ENCODE measurements at places on chromosomes 6 and 20.

DNA sequence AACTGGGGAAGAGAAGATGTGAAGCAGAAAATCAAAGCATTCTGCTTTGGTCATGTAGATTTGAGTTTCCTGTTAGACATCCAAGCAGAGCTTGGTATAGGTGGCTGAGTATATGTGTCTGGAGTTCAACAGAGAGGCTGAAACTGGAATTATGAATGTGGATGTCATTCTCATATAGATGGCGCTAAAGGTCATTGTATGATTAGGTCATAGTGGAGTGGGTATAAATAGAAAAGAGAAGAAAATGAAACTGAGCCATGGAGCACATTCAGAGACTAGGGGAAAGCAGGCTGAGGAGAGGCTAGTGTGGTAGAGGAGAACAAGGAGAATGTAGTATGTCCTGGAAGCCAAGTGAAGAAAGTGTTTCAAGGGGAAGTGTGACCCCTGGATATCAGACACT is 295.6 kb upstream of the PLN start:
- ATAC-seq = no peak

- no peak for ATAC-seq
These were observed 6.4 kb downstream of the RMND1 start for GRCh38 chr6:151445482-151445881.

- no peak for ATAC-seq
These were observed 325.0 kb downstream of the CDH4 start for GRCh38 chr20:61577065-61577464.

DNA sequence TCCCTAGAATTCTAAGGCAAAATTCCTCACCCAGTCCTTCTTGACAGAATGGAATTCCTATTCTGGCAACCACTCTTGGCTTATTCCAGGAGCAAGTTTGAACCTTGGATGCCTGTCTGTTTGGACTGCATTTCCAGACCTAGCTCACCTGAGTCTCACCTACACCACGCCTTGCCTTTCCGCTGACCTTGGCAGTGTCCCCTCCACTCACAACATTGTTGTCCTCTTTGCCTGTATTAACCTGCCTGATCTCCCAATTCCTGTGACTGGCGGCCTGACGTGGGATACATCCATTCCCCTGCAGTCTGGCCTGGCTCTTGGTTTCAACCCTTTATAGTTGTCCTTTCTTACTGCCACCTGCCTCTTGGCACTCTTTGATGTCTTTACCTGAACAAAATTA is 281.4 kb upstream of the SOX4 start:
- no peak for ATAC-seq

- ATAC-seq = no peak
These were observed 654.4 kb downstream of the EYS start for GRCh38 chr6:65052626-65053025.

DNA sequence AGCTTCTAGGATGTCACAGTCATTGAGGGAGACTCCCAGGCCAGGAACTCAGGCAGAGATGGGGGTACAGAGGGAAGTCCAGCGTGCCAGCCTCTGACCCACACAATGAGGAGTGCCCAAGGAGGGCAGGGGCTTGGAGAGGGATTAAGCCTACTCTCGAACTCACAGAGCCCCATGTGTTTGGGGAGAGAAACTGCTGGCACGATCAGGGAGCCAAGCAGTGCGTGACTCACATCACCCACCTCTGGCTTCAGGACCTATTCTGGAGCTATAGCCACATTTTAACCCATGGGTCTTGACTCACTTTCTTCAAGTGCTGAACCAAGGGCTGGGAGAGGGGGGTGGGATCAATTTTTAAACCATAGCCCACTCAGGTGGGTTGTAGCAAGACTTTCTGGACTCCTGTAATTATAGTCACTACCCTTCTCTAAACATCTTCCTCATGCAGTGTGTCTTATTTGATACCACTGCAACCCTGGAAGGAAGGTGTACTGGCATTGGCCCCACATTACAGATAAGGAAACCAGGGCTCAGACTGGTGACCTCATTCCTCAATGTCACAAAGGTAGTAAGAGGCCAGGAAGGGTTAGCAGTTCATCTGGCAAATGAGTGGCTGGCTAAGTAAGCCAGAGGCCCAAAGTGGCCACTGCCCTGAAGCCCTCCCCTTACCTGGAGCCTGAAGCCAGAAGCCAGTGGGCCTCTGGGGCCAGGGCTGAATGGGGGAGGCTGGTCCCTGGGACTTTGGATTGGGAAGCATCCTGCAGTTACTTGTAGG is 12.0 kb downstream of the FOXP4 start:
- no peak for ATAC-seq

GRCh38 chr6:10968776-10969175 is 75.3 kb downstream of the ELOVL2 start:
- no peak for ATAC-seq

GRCh38 chr20:1535420-1536175 is 21.9 kb downstream of the SIRPD start:
- ATAC-seq = no peak

DNA sequence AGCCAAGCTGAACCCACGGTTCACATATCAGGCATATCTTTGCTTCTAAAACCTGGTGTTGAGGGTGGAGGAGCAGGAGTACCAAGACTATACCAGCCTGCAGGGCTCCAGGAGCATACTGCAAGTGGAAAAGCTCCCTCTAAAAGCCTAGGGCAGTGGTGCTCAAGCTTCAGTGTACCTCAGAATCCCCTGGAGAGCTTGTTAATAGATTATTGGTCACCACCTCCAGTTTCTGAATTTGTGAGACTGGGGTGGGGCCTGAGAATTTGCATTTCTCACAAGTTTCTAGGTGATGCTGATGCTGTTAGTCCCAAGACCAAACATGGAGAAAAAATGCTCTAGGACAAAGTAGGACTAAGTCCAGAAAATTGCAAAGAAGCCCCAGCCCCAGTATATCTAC is 65.4 kb downstream of the FILIP1 start:
- ATAC-seq = no peak

DNA sequence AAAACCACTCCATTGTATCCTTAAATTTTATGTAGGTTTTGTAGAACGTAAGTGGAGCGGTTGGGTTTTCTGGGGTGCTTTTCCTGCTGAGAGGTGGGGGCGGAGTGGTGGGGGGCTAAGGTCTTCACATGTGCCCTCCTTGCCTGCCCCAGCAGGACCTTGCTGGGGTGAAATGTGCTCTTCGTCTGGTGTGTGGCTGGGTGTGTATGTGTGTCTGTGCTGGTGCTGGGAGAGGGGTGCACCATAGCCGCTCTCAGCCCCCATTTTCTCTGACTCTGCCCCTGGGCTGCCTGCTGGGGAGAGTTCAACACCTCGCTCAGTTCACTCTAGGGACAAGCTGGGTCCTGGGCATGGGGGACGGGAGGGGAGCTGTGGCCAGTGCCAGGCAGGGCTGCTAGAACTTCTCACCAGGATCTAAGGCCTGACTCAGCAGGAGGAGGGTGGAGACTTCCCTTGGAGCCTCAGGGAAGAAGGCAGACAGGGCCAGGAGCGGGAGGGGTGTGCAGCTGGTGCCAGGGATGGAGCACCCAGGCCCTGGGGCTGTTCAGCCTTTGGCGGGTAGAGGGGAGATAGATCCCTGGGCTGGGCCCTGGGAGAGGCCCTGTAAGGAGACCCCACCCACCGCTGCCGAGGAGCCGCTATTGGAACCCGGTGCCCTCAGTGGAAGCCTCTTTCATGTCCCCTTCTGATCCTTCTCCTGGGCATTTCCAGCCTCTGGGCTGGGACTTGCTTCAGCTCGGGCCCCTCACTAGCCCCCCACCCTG is 4.8 kb downstream of the SOX18 start:
- ATAC-seq = peak; percentile 34

- no peak for ATAC-seq
These were observed 123.3 kb downstream of the NFATC2 start for GRCh38 chr20:51419231-51419630.

DNA sequence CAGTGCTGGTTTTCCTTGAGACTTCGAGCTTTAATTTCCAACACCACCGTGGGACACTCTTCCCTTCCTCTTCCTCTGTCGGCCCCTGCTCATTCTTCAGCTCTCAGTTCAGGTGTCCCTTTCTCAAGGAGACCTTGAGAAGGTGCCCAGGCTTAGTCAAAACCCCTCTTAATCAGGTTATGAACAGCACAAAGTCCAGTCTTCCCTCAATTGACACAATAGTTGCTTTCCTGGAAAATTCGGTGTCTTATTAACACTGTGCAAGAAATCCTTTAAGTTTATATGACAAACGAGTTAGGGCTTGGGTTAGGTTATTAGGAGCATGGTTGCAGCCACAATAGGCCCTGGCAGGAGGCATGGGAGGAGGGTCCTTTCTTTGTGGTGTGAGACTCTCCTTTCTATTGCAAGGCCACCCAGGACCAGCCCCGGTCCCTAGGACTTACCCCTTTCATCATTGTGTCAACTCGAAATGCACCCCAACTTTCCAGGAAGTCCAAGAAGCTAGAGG is 1.5 kb upstream of the NSFL1C start:
- no peak for ATAC-seq

DNA sequence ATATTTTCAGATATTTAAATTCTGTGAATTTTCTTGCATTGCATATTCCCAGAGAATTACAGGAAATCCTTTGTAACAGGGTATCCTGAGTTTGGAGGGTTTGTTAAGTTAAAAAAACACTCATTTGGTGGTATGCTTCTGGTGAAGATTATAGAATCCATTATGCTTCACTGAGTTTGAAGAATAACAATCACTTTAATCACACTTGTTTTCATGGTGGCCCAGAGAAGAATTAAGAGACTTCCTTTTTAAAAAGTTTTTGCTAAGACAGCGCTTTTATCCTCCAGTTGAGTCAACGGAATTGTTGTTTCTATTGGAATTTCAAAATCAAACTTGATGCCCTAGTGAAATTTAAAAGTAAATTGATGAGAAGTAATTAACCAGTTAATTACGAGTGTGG is 17.4 kb downstream of the PLEKHG1 start:
- ATAC-seq = no peak

GRCh38 chr6:92582211-92582610 is 837.1 kb downstream of the EPHA7 start:
- no peak for ATAC-seq

DNA sequence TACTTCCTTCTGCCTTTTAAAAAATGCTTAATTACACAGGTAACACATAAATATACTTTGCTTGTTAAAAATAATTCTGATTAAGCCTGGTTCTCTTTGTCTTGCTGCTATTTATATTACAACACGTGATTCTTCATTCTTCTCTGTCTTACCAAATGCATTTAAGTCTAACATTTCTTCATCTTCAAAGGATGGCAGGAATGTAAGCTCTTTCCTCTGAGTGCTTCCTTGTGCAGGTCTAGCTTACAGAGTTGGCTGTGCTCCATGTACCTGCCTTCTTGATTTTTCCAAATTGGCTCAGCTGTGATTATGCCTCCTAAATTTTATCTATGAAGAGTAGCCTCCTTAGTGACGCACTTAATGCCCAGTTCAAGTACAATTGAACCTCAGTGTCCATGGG is 44.4 kb downstream of the RNF144B start:
- ATAC-seq = peak; percentile 60

- no peak for ATAC-seq
These were observed 26.6 kb downstream of the PYGB start for GRCh38 chr20:25274481-25274880.

DNA sequence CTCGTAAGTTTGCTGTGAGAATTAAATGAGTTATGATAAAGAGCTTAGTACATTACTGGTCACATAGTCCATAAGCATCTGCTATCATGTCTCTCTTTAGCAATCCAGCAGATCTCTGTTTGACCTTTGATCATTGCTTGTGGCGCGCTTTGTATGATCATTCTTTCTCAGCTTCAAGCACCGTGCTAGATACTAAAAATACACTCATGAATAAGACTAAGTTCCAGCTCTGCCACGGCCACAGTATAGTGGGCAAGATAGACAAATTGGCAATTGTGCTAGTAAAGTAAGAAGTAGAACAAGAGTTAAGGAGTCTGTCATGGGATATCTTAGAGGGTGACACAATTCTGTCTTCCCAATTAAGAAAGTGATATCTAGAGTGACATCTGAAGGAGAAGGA is 75.2 kb upstream of the ADGRF1 start:
- no peak for ATAC-seq

- no peak for ATAC-seq
These were observed 284.6 kb downstream of the CDC5L start for GRCh38 chr6:44672086-44672485.

GRCh38 chr6:134435814-134436280 is 117.9 kb upstream of the SGK1 start:
- no peak for ATAC-seq

DNA sequence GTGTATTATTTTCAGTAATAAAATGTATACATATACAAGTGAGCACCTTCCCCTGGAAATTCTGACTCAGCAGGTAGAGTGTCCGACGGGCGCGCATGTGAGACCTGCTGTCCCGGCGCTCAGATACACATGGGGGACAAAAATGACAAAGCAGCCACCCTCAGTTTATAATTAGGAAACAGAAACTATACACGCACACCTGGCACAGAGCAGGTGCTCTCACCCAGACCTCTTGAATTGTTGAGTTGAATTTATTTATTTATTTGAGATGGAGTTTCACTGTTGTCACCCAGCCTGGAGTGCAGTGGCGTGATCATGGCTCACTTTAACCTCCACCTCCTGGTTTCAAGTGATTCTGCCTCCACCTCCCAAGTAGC is 180.4 kb downstream of the ZDHHC14 start:
- ATAC-seq = no peak

DNA sequence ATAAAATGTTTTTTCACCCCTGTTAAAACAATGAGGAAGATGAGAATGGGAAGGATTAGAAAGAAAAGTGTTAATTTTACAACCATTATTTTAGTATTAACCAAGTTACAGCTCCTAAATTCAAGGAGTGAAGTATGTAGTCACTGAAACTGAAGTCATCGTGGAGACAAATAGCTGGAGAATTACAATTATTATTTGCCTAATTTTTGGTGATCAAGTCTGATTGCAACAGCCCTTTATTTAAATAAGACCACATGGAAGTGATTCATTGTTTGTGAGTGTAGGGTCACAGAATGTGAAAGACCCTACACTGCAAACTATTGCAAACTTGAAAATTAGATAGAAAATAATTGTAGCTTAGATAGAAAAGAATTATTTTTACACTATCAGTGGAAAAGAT is 292.4 kb downstream of the CENPW start:
- ATAC-seq = no peak

GRCh38 chr6:60643870-60644269 is 1642.2 kb downstream of the KHDRBS2 start:
- ATAC-seq = no peak

GRCh38 chr20:35886537-35886936 is 67.8 kb downstream of the SCAND1 start:
- no peak for ATAC-seq

- no peak for ATAC-seq
These were observed 38.2 kb downstream of the DTD1 start for GRCh38 chr20:18625907-18626655.

All from gastroesophageal sphincter (tissue), 4 donors.